ENCODE measurements at places on chromosomes 12 and 14.

DNA sequence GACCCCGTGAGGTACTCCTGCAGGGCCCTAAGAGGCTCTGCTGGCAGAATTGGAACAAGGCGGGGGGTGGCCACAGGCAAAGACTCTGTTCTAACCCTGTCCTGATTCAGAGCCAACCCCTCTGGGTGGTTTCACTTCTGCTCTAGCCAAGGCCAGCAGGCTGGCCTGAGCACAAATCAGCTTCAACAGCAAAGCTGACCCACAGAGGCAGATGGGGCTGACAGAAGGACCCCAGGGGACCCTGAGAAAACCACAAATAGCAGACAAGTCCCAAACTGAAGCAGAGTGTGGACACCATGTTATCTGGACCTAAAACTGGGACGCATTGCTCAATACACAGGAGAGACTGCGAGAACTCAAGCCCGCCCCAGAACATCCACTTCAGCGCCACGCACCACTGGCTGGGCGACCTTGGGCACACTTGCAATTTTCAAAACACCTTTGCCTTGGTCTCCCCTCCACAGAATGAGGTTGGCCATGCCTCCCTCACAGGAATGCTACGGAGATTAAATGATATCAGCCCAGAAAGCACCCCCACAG, 76.4 kb upstream of the DICER1 start:
- DNase-seq, result no peak

GRCh38 chr14:101604935-101605780, 43.9 kb downstream of the DIO3 start:
- DNase-seq, result no peak

DNA sequence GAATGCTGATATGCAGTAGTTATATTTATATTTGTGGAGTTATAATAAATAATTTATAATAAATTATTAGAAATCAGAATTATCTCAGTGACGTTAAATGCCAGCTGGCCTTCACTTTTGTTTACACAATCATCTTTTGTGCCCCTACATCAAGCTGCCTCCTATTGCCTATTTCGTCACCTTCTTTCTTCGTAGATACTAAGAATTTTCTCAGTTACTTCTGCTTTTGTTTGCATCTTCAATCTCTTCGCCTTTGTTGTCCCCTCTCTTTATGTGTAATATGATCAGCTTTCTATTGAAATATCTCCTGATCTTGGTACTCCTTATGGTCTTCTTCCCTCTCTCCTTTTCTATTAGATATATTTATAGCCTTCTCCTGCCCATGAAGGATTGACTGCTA, 197.0 kb downstream of the ERC1 start:
- no peak for DNase-seq

DNA sequence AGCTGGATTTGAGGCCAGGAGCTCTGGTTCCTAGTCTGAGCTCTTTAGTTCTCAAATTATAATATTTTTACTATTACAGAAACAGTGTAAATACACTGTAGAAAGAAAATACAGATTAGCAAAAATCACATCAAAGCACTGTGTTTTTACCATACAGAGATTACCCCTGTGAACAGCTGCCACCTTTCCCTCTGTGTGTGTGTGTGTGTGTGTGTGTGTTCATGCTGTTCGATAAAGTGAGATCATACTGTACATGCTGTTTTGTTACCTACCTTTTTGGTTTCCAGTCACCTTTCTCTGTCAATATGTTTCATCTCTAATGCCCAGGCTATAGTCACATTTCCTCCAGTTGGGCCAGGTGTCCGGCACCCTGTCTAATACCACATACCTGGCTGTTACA, 26.9 kb downstream of the MVK start:
- no peak for DNase-seq

GRCh38 chr14:33030386-33030785, 91.7 kb downstream of the NPAS3 start:
- no peak for DNase-seq

GRCh38 chr12:106135075-106135474, 3.7 kb downstream of the NUAK1 start:
- no peak for DNase-seq

All from glutamatergic neuron (in vitro differentiated cells).